ENCODE measurements at places on chromosomes 2 and 18. TPM values are rescaled to one million over a fixed set of nuclear protein-coding genes. Genes with fewer than 3 reads are reported as not detected.

DNA sequence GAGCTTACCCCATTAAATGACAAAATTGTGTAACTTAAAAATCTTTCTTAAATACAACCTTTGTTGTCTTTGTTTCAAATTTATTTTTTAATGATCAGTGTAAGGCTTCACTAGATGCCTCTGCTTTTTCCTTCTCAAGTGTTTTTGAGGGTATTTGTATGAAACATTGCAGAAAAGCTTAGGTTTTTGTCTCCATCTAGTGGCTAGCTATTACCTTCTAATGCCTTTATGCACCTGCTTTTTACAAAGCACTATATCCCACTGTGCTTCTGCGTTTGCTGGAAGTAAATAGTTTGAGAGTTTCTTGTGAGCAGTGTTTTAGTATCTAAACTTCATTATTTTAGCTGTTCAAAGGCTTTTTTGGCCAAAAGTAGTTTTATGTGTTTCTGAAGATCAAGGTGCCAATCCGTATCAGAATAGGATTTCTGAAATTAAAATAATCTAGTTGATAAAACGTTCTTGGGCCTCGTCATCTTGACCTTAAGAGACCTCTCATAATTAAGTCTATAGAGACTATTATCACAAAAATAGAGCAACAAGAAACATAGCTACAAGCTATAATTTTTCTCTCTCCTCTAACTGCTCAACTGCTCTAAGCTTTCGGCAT, 47.0 kb downstream of the IWS1 start:
- ATAC-seq: peak; percentile 59

DNA sequence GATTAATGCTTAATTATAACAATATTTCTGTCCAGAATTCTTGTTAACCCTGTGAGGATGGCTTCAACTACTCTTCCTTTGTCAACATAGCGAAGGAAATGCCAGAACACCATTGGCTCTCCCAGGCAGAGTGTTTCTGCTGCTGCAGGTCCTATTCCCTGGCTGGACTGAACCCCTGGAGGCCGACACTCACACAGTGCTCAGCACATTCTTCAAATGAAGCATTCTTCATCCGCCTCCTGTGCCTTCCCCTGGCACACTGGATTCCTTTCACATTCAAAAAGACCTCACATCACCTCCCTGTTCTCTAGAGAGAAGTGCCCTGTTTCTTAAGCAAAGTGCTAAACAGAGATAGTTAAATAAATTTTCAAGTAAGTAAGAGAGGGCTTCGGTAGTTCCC, 187.3 kb upstream of the MSH6 start:
- no peak for ATAC-seq

DNA sequence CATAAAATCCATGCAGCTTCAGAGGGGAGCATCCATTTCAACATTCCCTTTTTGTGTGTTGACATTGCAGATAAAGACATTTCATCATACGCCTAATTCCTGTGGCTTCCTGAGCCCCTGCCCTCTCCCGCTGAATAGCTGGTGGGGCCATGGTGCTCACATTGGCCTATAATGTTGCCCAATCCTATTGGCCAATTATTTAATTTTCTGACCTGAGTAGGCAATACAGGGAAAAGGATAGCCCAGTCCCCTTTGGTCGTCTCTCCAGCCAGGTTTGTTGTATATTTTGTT, 163.8 kb upstream of the MYCN start:
- no peak for ATAC-seq

DNA sequence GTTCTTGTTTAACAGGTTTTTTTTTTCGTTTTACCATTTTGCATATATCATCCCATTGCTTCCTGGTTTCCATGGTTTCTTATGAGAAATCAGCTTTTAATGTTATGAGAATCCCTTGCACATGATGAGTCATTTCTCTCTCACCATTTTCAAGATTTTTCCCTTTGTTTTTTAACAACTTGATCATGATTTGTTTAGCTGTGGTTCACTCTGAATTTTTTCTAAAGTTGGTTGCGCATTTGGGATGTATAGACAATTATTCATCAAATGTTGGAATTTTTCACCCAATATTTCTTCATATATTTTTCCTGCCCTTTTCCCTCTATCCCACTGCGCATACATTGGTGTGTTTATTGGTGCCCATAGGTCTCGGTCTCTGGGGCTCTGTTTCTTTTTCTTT, 42.4 kb upstream of the BIN1 start:
- ATAC-seq: no peak

GRCh38 chr2:73187549-73187948, 14.8 kb upstream of the NOTO start:
- no peak for ATAC-seq

NTSR2 gene
- not detected for total RNA-seq

LHCGR gene
- total RNA-seq: not detected

STK11IP gene
- 17.3 TPM for total RNA-seq

FKBP1B gene
- 6.2 TPM for total RNA-seq
